ENCODE measurements at places on chromosomes 5 and 9.

- no peak for DNase-seq
These were observed 30.9 kb downstream of the LHX6 start for GRCh38 chr9:122197882-122198281.

DNA sequence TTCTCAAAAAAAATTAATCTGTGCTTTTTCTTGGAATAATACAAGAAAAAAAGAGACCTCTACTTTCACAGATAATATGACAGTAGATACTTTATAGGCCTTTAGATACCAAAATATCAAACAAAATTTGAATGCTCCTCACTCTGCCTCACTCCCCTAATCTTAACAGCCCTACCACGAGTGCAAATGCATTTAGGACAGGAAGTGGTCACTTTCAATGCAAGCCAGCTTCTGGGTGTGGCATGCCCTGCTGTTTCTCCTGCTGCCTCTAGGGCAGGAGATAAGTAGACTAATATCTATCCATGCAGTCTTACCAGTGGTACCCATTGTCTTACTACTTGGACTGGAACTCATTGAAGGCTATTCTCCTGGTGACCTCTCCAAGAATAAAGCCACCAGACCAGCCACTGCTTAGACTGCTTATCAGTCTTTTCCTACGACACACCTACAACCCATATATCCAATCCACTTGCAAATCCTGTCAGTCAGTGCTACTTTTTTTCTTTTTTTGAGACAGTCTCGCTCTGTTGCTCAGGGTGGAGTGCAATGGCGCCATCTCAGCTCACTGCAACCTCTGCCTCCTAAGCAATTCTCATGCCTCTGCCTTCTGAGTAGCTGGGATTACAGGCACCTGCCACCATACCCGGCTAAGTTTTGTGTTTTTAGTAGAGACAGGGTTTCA is 23.0 kb downstream of the FRRS1L start:
- no peak for DNase-seq

GRCh38 chr5:13992795-13993194 is 48.3 kb upstream of the DNAH5 start:
- no peak for DNase-seq

- no peak for DNase-seq
These were observed 17.4 kb upstream of the HMGCR start for GRCh38 chr5:75319638-75320037.

GRCh38 chr5:172455087-172455381 is 709 bp upstream of the SH3PXD2B start:
- DNase-seq, result no peak

DNA sequence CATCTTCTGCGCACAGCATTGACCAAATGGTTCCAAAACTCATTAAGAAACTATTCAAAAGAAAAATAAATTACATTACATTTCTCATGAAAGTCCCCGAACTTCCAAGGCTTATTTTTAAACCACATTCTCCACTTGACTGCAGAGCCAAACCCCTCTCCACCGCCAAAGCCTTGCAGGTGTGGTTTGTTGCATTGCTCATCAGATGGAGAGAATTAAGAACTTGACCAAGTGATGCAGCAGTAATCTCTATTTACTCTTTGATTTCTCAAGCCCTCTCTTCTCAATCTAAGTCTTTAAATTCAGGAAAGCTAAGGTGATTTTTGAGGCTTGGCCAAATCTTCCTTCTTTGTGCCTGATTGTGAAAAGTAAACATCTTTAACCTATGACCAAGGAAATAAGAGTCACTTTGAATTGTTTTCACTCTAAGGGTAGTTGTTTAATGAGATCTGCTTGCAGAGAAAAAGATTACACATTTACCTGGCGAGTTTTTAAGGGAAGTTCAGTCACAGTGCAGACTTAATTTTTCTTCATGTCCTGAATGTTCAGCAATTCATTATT is 290.5 kb upstream of the ITGA1 start:
- DNase-seq, result no peak

DNA sequence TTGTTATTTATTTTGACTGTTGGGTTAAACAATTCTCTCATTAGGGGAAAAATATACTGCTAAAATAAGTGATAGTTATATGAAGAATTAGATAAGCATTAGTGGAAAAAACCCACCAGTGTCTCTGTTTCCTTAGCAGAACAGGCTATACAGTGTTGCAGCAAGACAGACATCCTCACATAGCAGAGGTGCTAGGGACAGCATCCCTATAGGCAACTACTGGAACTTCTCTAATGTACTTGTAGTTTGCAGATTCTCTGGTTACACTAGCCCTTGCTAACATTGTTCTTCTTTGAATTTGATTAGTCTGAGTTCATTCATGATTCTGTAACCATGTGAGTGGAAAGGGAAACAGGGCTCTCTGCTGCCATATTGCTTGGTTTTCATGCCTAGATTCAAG is 661.8 kb upstream of the RGMB start:
- no peak for DNase-seq

DNA sequence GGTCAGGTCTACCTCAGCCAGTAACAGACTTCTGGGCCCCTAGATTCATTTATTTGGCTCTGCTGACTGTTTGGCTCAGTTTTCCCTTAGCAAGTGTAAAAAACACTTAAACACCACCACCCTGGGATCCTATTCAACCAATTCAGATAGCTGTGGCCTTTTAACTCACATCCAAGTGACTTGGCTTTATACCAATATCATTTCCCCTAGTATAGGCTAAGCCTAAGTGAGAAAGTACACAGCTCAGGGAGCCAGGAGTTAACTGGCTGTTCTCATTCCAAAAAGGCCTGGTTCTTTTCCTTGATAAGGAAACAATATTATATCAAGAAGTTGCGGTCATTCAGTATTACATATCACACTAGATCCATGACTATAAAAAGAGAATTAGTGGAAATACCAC is 163.5 kb downstream of the ARL15 start:
- DNase-seq, result no peak

DNA sequence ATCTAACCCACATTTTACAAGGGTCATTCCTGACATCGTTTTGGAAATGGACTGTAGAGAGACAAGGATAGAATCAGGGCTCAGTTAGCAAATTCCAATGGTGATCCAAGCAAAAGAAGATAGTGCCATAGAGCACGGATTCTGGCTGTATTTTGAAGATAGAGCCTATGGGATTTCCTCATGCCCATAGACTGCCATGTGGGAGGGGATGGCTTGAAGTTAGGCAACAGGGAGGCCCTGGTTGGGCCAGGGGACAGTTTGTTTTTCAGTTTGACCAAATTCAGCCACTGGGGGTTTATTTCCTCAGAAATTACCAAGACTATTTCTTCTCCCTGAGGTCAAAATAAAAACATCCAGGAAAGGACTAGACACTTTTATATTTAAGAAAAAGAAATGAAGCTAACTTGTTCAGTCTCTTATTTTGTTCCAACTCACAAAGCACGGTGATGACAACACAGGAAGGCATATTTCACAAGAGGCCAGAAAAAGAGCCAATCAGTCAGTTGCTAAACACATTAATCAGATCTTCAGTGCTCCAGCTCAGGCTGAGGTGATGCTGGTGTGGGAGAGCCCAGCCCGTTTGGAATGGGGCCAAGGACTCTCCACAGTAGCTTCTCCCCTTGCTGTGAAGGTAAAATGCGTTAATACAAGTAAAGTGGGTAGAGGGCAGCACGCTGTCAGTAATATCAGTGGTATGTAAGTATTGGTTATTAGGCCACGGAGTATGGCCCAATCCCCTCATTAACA is 4.4 kb upstream of the DCTN4 start:
- DNase-seq, result no peak

GRCh38 chr5:73273379-73274050 is 100.5 kb downstream of the TMEM174 start:
- DNase-seq, result no peak

- DNase-seq, result peak; percentile 23
These were observed 34.2 kb downstream of the STC2 start for GRCh38 chr5:173293817-173294672.

GRCh38 chr5:95822043-95822541 is 434 bp downstream of the GLRX start:
- no peak for DNase-seq

GRCh38 chr5:141508798-141509611 is 20.1 kb downstream of the PCDHGC5 start:
- no peak for DNase-seq
